Right ventricle myocardium inferior (tissue), 1 donor: ENCODE measurements at places on chromosomes 7 and 10. TPM values are rescaled to one million over a fixed set of nuclear protein-coding genes. Genes with fewer than 3 reads are reported as not detected.

GRCh38 chr10:83725567-83725966, 413.7 kb upstream of the GHITM start:
- no peak for DNase-seq

GRCh38 chr7:22665923-22666322, 61.1 kb upstream of the IL6 start:
- DNase-seq, result no peak

GRCh38 chr10:48496831-48497779, 107.8 kb downstream of the ARHGAP22 start:
- DNase-seq, result no peak

The WASL gene
- 28.4 TPM for total RNA-seq

The NEUROD6 gene
- total RNA-seq, result not detected

The CTTNBP2 gene
- total RNA-seq, result 1.5 TPM

The IDI1 gene
- total RNA-seq, result 14.6 TPM
